Natural killer cell treated with Interleukin-12 subunit alpha and Interleukin-12 subunit beta and Interleukin-15 and Interleukin-18, amount 100 ng/mL, for 72 hours (primary cell): ENCODE measurements at places on chromosomes 5 and 9. TPM values are rescaled to one million over a fixed set of nuclear protein-coding genes. Genes with fewer than 3 reads are reported as not detected.

DNA sequence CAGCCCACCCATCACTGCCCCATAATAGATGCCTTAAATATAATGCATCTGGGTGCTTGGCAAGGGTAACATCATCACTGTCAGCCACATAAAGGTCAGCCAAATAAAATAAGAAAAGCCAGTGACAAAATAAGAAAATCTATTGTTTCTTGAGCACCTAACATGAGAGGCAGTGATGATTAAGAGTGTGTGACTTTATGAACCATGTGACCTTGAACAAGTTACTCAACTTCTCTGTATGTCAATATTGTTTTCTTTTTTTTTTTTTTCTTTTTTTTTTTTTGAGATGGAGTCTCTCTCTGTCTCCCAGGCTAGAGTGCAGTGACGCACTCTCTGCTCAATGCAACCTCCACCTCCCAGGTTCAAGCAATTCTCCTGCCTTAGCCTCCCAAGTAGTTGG, 98.7 kb downstream of the CDK5RAP2 start:
- no peak for DNase-seq

- peak; percentile 76 for DNase-seq
Measured at GRCh38 chr5:1502046-1502736, 21.6 kb downstream of the LPCAT1 start.

ZNF608 gene
- 0.47 TPM for total RNA-seq

DNA sequence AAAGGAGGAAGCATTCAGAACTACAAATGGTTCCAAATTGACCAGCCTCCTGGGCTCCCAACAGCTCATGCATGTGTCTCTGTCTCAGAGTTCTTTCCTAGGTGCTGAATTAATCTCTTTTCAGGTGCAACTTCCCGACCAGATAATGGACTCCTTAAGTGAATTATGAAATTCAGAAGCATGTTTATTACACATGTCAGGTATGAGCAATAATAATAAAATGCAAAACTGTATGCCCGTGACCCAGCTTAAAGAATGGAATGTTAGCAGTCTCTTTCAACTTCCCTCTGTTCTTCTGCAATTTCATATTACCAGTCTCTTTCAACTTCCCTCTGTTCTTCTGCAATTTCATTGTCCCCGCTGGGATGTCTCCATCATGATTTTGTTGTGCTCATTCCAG, 60.4 kb downstream of the FBXL7 start:
- no peak for DNase-seq

GRCh38 chr5:179141867-179142266, 81.7 kb downstream of the ZNF354C start:
- DNase-seq, result no peak

DNA sequence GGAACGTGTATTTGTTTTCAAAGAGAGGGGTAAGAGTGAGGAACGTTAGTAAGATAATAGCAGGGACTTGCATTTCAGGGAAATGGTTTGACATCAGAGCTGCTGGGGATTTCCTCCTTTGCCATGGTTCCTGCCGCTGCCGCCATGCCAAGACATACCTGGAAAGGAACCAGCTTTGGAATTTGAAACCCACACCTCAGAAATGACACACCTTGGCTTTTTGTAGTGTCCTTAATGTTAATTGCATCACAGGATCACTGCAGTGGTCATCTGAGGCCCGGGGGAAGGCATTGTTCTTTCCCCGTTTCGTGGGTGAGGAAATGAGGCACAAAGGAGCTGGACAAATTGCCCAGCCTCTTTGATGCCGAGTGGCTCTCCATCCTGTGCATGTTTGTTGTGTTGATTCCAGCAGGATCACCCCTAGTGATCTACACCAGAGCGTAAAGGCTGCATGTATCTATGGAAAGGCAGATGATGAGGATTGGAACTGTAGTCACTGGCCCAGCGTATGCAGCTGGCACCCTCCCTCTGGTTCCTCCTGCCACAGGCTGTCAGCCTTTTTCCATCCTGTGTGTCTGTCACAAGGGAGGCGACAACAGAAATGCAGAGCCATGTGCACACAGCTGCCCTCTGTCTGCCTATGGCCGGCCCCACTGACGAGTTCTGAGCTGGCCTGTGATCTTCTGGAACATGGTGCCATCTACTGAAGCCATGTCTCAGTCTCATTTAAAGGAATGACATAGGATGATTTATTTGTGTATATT, 37.8 kb downstream of the SLC46A2 start:
- no peak for DNase-seq

OR1J2 gene
- not detected for total RNA-seq

DNA sequence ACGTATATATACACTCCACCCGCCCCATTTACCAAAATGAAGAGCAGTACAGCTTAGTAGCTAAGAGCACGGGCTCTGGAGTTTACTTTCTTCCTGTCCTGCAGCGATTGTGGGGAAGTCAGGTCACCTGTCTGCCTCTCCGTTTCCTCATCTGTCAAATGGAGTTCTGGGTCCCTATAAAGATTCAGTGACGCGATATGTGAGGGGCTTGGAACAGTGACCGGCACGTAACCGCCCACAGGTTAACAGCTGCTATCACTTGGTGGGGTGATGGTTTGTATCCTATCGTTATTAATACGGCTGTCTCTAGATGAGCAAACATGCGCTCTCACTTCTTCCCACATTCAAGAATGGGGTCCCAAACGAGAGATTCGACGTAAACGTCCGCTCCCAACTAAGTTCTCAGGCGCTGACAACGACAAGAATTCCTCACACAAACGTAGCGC, 426 bp downstream of the FAM114A2 start:
- DNase-seq, result no peak

SLC25A2 gene
- total RNA-seq, result 2.2 TPM

FAM221B gene
- not detected for total RNA-seq

RMI1 gene
- total RNA-seq, result 16.1 TPM

TMC1 gene
- not detected for total RNA-seq

- no peak for DNase-seq
Measured at GRCh38 chr5:2849429-2849828, 98.0 kb upstream of the IRX2 start.

NDUFA8 gene
- 36.5 TPM for total RNA-seq

C5orf58 gene
- total RNA-seq, result not detected

DNA sequence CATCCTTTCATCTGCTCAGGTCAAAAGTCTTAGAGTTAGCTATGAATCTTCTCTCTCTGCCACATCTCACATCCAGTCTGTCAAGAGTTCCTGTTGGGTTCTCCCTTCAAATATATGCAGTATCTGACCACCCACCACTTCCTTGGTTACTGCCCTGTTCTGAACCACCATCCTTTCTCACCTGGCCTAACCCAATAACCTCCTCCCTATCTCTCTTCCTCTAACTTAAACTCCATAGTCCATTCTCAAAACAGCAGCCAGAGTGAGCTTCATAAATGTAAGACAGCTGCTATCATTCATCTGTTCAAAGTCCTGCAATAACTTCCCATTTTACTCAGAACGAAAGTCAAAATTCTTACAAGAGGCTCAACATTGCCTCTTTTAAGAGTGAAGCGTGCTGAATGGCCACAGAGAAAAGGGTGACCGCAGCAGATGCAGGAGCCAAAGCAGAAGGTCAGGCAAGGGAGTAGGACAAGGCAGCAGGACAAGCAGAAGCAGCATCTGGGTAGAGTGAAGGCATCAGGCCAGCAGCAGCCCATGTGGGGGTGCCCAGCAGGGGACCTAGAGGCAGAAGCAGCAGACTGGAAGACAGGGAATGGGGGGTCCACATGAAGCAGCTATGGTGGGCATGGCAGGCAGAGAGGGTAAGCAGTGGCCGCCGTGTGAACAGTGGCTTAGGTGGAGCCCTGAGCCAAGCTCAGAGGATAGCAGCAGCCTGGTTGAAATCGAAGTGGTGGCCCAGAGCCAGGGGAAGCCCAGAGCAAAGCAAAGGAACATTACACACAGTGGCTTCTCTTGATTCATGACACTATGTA, 39.3 kb upstream of the CDC42SE2 start:
- no peak for DNase-seq

FRMD3 gene
- 0.59 TPM for total RNA-seq

DNA sequence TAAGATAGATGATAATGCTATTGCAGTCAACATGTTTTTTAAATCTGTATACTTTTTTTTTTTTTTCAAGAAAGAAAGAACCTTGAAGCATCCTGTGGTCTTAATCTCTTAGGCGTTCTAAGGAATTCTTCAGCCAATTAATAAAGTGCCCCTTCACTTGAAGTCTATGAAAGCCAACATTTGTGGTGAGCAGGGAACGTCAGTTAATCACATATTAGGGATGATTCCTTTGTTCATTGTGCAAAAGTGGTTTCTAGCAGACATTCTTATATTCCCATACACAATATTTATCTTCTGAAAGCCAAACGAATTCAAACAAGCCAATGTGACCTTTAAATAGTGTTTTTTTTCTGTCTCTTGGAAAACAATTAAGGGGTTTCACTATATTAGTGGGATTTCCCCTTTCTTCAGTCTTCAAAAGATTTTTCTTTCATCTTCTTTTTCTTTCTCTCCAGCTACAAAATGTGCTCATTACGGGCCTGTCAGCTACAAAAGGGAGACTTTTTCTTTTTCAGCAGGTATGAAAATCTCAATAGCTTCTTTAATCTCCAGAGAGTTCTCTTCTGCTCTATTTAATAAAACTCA, 40.1 kb downstream of the TMEM167A start:
- no peak for DNase-seq

MYMK gene
- total RNA-seq, result not detected

DNA sequence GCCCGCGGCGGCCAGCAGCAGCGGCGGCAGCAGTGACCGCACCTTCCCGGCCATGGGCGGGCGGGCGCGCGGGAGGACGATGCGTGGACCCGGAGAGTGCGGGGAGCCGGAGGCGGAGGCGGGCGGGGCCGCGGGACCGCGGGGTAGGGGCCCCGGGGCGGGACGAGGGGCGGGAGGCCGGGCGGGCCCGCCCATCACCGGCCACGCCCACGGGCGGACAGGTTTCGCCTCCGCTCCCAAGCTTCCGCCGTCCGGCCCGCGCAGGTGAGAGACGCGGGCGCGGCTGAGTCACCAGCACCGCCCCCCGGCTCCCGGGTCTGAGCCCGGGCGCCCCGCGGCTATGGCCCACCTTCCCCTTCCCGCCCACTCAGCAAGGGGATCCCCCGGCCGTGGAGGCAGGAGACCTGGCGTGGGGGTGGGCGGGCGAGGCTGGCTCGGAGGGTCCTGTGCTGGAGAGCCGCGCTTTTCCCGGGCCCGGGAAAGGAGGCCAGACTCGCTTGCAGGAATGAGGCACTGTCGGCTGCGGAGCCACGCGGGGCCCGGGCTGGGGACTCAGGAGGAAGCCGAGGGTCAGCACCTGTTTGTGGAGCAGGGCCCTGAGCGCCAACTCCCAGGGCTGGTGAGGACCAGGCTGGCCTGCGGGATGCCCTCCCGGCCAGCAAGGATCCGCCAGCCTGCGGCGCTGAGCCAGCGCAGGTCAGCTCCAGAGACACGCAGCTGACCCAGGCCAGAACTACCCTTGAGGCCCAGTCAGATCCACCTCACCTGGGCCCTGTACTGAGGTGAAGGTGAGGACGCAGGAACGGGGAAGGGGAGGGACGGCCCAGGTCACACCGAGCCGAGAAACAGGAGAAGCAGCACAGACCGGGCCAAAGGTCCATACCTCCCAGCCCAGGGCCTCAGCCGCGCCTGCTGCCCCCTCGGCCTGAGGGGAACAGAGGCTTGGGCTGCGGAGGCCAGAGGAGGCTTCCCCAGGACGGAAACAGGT, at the start of gene ENTPD2:
Gene ENTPD2, minus strand, starts transcription at position 118 of the 988 bp plus-strand sequence. Its CDS starts 64 bp downstream, at position 54.
- no peak for DNase-seq

- no peak for DNase-seq
Measured at GRCh38 chr5:82320966-82321365, 42.8 kb upstream of the RPS23 start.

GRCh38 chr5:135761746-135762145, 72.7 kb upstream of the SLC25A48 start:
- no peak for DNase-seq

- no peak for DNase-seq
Measured at GRCh38 chr9:105751761-105752160, 57.4 kb downstream of the TMEM38B start.

C9orf50 gene
- not detected for total RNA-seq

- no peak for DNase-seq
Measured at GRCh38 chr5:88830567-88830966, 52.4 kb downstream of the MEF2C start.

- DNase-seq, result no peak
Measured at GRCh38 chr5:10580531-10581423, 16.9 kb downstream of the ANKRD33B start.

CD14 gene
- 0.92 TPM for total RNA-seq

GRCh38 chr5:157708866-157709265, 22.4 kb upstream of the THG1L start:
- no peak for DNase-seq

OSMR gene
- 0.36 TPM for total RNA-seq

DNA sequence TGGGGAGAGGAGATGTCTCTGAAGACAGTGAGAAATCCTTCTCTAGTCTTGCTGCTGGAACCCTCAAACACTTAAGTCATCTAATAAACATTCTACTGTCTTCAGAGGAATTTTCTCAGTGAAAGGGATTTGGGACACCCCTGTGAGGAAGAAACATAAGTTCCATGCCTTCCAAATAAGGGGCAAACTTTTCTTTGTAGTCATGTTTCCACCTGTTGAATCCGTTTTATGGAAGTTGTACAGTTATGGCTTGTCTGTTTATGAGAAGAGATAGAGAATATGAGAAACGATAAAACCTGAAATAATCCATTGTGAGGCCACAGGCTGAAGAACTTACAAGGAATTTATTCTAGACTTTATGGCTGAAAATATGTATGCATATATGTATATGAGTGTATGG, 49.6 kb downstream of the DOCK8 start:
- DNase-seq, result no peak

- no peak for DNase-seq
Measured at GRCh38 chr9:28445211-28445610, 871.9 kb upstream of the C9orf72 start.

FAM78A gene
- total RNA-seq, result 46.2 TPM

ZMAT2 gene
- 62.1 TPM for total RNA-seq

DNA sequence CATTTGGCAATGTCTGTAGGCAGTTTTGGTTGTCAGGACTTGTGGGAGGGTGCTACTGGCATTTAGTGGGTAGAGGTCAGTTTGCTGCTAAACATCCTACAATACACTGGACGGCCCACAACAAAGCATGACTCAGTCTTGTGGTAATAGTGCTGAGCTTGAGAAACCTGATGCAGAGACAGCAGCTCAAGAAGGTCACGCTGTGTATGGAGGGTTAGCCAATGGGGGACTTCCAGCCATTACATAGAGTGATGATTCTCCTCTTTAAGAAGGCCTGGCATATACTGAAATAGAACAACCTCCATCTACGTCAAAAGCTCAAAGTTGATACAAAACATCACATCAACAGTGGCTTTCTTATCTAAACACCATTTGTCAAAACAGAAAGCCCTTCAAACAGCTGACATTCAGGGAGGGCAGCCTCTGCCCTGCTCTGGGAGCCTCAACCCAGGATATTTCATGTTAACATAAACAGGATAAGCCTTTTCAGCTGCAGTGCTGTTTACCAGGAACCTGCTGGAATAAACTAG, 143.0 kb downstream of the GPBP1 start:
- DNase-seq, result no peak

SNX2 gene
- total RNA-seq, result 23.8 TPM

GRCh38 chr9:136104916-136105315, 9.8 kb upstream of the NACC2 start:
- no peak for DNase-seq

- DNase-seq, result no peak
Measured at GRCh38 chr5:2157372-2157771, 274.6 kb upstream of the IRX4 start.

- no peak for DNase-seq
Measured at GRCh38 chr5:180330810-180331646, 22.1 kb downstream of the GFPT2 start.

PDE6A gene
- total RNA-seq, result not detected
